ENCODE measurements at places on chromosomes 4 and X. TPM values are rescaled to one million over a fixed set of nuclear protein-coding genes. Genes with fewer than 3 reads are reported as not detected.

MAN2B2 gene
- 9.3 TPM for total RNA-seq

CXXC4 gene
- total RNA-seq: not detected

SHISA3 gene
- not detected for total RNA-seq

SLC10A6 gene
- total RNA-seq: not detected

PWWP3B gene
- not detected for total RNA-seq

YTHDC1 gene
- total RNA-seq: 33.4 TPM

NDP gene
- total RNA-seq: not detected

GYG2 gene
- 4.2 TPM for total RNA-seq

IL1RAPL1 gene
- not detected for total RNA-seq

INPP4B gene
- 7.2 TPM for total RNA-seq

UCHL1 gene
- 906 TPM for total RNA-seq

EDA2R gene
- 14.9 TPM for total RNA-seq

ZFP92 gene
- total RNA-seq: 0.39 TPM
